Stromal cell of bone marrow (primary cell): ENCODE measurements at places on chromosomes 13 and 19.

DNA sequence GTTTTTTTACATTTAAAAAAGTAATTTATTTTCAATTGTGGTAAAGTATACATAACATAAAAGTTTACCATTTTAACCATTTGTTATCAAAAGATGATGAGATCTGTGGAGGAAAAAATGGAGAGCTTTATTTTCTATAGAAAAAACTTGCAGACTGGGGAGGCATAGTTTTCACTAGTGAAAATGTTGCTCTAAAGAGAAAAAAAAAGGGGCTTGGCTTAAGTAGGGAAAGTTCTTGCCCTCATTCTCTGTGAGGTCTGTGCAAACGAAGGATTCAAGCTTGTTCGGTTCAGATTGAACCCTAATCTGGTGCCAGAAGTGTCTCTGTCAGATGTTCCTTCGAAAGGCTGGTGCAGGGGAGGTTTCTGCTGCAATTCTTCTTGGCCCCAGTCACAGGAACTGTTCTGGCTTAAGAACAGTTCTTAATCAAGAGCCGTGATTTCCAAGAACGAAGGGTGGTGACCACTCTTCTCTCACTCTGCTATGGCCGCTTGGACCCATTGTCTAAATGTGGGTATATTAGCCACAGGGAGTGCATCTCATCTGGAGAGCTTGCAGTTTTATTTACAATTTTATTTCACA, 42.1 kb downstream of the PCCA start:
- no peak for DNase-seq

- no peak for DNase-seq
Measured at GRCh38 chr13:48633700-48634099, 20.0 kb upstream of the CYSLTR2 start.

- DNase-seq, result no peak
Measured at GRCh38 chr13:78228211-78228610, 309.6 kb upstream of the EDNRB start.

DNA sequence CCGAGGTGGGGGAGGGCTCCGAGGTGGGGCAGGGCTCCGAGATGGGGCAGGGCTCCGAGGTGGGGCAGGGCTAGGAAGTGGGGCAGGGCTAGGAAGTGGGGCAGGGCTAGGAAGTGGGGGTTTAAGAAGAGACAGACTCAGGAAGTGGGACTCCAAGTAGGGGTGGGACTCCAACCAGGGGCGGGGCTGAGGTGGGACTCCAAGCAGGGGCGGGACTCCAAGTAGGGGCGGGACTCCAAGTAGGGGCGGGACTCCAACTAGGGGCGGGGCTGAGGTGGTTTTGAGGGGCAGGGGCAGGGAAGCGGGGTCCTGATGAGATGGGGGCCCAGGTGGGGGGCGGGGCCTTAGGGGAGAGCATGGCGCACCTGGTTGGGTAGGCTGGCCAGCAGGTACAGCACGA, 13.6 kb downstream of the CFD start:
- DNase-seq, result no peak

DNA sequence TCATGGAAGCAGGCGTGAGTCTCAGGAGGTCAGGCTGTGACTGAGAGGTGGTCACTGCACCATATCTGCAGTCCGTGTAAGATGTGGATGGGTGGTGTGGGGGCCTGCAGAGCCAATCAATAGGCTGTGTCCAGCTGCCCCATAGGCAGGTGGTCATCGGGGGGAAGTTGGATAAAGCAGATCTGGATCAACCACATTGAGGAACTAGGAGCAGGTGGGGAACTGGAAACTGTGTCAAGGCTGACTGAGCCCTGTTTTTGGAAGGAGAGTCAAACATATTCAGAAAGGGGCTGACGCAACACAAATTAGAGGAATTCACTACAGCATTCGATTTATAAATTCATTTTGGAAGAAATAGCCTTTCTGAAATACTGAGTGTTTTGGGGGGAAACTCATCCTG, 15.0 kb downstream of the CLEC4M start:
- DNase-seq, result no peak

- peak; percentile 98 for DNase-seq
Measured at GRCh38 chr13:40064154-40065097, 409.0 kb downstream of the COG6 start.

GRCh38 chr13:24693862-24694471, 13.8 kb downstream of the ATP12A start:
- DNase-seq, result peak; percentile 3

DNA sequence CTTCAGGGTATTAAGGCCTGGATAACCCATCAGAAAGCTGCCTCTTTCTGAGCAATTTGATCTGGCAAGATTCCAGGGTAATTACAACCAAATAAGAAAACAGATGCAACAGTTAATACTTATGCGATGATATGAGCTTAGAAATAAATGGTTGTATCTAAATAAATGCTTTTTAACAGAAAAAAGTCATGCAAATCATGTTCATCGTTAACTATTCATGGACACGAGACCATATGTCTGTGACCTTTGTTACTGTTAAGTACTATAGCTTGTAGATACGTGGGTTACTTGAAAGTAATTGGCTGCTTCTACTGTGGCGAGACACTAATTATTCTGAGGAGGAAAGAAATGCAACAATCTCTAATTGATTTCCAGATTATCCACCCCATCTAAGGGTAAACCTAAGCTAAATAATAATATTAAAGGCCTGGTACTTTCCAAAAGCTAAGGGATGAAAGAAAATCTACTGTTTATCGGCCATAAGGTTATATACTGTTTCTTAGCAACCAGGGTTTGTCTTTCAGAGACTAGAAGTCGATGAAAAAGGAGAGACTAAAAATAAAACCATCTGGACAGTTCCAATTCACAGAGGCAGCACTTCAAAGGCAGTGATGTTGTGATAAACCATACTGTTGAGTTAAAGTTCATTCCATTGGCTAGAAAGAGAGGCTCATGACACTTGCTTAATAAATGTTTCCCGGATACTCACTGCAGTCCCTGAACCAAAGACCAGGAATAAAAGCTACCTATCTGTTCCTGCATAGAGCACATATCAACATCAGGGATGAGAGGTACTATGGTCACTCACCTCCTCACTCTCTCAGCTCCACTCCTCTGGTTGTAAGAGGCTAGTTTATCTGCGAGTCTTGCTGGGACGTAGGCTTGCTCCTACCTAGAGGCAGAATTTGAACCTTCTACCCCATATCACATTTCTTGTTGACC, 1.5 kb downstream of the EPSTI1 start:
- peak; percentile 19 for DNase-seq

DNA sequence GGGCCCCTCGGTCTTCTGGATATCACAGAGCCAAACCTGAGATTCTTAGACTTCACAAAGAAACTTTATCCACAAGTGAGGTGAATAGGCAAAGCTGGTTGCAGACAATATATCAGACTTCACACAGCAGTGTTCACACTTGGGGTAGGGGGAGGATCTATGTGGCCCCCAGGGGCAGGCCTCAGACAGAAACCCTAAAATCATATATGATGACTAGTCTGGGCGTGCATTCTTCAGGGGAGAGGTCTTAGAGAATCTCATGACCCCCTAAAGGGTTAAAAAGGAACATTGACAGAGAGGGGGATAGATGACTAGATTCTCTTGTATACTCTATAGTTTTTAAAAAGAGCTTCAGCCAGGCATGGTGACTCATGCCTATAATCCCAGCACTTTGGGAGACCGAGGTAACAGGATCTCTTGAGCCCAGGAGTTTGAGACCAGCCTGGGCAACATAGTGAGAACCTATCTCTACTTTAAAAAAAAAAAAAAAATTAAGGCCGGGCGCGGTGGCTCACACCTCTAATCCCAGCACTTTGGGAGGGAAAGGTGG, 2.8 kb downstream of the TYROBP start:
- DNase-seq, result no peak

DNA sequence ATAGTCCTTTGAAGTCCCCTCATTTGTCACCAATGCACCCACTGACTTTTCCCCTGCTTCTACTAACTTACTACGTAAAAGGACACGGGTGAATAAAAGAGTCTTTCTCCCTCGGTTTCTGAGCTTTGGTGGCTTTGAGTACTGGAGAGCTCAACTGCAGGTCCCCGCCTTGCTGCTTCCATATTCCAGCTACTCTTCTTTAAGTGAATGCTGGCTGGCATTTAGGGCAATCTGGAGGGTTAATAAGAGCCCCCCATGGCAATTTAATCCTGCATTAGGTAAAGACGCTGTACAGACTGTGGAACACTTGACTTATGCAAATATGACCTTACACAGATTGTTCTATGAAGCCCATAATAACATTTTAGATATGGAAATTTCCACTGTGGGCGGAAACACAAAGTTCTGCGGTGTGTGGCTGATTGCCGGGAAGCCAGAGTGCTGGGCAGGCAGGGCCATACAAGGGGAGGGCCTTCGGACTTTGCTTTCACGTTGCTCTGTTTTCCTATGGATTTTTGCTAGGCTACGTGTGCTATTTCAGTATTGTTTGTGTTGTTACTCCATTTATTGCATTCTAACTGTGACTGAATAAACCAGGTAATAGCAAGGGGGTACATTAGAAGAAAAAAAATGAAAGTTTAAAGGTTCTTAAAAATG, 97.5 kb downstream of the SLC10A2 start:
- no peak for DNase-seq

DNA sequence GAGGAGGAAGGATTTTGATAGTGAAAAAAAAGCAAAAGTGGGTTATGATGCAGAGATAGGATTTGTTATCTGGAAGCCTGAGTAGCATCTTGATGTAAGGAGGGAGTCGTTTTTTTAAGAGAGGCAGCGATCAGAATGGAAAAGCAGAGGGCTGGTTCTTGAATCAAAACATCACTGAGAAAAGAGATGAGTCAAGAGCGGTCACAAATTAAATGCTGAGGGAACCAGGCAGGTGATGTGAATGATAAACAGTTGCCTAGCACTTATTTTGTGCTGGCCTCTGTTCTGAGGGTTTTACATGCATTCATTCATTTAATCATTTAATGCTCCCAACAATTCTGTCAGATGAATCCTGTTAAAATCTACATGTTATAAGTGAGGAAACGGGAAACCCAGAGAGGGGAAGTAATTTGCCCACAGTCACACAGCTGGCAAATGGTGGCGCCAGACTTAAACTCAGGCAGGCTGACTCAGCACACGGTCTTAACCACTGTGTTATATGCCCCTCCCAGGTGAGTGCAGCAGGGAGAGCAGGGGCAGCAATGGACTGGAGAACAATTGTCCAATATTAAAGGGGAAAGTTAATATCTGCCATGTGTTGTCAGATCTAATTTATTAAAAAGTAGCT, 21.4 kb downstream of the SIGLECL1 start:
- DNase-seq, result no peak

- DNase-seq, result peak; percentile 57
Measured at GRCh38 chr19:12733369-12734214, 892 bp downstream of the TRIR start.

DNA sequence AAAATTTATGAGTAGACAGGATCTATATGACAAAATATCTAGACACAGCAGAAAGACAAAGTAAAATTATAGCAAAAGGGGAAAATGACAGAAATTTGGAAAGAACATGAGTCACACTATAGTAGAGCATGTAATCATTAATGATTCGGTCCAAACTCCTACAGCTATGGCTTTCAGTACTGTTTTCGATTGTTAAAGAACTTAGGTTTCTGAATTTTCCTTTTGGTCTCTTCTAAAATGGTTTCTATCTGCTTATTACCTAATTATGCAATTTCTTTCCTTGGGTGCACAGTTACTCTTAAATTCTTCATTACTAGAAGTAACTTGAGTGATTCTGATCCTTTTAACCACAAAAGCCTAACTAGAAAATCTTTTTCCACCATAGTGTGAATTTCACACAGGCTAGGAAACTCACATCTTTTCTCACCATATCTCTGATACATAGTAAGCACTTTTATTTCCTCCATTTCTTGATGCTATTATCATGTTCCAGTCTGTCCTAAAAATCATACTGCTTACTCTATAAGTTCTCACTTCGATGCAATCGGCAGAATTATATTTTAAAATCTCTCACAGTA, 1101.4 kb downstream of the PCDH9 start:
- DNase-seq, result no peak

GRCh38 chr13:29947839-29948238, 97.4 kb upstream of the UBL3 start:
- DNase-seq, result no peak

- no peak for DNase-seq
Measured at GRCh38 chr13:73607489-73608156, 526.6 kb downstream of the KLF12 start.

DNA sequence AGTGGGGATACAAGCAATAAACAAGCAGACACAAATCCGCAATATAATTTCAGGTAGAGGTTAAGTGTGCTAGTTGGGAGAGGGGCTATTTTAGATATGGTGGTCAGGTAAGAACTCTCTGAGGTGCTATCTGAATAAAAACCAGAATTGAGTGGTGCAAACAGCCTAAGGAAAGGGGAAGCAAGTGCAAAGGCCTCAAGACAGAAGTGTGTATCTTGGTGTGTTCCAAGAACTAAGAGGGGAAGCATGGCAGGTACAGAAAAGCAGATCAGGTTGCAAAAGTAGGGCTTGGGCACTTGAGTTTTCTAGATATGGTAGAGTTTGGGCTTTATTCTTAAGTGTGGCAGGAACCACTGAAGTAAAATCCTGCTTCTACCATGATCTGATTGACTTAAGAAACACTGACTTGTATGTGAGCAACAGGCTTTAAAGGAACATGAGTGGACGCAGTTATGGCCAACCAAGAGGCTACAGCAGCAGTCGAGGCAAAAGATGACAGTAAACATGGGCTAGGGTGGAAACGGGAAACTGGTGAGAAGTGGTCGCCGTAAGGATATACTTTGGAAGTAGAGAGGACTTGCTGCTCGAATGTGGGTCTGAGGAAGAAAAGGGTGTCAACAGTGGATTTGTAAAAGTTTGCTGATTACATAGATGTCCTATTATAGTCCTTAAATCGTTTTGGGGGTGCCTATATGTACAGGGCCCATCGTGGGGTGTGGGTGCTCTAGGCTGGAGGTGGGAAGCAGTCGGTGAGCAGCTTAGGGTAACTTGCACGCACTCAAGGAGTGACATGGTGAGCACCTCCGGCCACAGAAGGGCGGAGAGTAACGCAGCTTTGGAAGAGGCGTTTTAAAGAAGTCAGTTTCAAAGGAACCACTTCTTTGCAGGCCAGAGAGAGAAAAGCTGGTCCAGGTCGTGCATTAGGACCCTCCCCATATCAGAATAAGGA, 677 bp downstream of the TGDS start:
- DNase-seq, result no peak

- DNase-seq, result no peak
Measured at GRCh38 chr19:5907241-5907640, 2.6 kb downstream of the VMAC start.

GRCh38 chr13:31011193-31011860, 78.9 kb downstream of the TEX26 start:
- DNase-seq, result no peak

GRCh38 chr19:6576869-6577475, 14.0 kb downstream of the CD70 start:
- DNase-seq, result no peak

GRCh38 chr13:52712385-52712784, 27.2 kb downstream of the CNMD start:
- no peak for DNase-seq
